ENCODE measurements at places on chromosomes 3 and 15.
A peak's percentile ranks its signal among the peaks of the same experiment; 100 is the strongest.

DNA sequence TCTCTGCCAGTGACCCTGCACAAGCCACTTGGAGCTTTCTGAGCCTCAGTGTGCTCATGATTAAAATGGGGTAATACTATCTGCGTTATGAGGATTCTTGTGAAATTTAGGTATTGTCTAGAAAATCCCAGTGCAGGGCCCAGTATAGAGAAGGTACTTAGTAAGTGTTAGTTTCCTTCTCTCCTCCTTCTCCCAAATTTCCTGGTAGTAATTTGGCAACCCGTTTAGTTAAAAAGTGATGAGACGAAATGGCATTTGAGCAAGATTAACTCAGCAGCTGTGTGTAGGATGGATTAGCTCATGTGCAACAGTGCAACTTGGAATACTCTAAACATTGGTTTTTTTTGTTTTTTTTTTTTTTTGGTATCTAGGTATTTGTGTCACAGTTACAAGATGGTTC, 84.6 kb downstream of the SLCO3A1 start:
- no peak for DNase-seq

DNA sequence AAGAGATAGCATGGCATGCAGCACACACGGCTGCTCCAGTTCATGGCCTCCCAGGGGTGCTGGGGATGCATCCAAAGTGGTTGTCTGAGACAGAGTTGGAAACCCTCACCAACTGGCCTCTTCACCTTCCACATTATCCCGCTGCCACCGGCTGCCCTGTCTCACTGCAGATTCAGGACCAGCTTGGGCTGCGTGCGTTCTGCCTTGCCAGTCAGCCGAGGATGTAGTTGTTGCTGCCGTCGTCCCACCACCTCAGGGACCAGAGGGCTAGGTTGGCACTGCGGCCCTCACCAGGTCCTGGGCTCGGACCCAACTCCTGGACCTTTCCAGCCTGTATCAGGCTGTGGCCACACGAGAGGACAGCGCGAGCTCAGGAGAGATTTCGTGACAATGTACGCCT, 4.8 kb downstream of the CIB1 start:
- no peak for DNase-seq

GRCh38 chr3:188854772-188855149, 317.0 kb upstream of the TPRG1 start:
- DNase-seq, result no peak

DNA sequence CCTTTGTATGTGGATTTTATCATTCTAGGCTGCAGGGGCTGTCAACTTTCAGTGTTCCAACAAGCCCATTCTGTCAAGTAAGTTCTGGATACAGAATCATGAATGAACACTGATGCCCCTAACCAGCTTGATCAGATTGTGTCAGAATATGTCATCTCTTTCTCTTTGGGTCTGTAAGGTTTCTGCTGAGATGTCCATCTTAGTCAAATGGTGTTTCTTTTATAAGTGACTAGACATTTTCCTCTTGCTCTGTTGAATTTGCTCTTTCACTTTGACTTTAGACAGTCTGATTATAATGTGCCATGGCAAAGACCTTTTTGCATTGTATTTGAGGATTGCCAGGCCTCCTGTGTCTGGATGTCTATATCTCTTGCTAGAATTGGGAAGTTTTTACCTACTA, 660.9 kb upstream of the CBLB start:
- no peak for DNase-seq

GRCh38 chr3:118102737-118103136, 931.9 kb downstream of the IGSF11 start:
- no peak for DNase-seq

- peak; percentile 73 for DNase-seq
These were observed 894 bp upstream of the CCNL1 start for GRCh38 chr3:157160658-157161424.

DNA sequence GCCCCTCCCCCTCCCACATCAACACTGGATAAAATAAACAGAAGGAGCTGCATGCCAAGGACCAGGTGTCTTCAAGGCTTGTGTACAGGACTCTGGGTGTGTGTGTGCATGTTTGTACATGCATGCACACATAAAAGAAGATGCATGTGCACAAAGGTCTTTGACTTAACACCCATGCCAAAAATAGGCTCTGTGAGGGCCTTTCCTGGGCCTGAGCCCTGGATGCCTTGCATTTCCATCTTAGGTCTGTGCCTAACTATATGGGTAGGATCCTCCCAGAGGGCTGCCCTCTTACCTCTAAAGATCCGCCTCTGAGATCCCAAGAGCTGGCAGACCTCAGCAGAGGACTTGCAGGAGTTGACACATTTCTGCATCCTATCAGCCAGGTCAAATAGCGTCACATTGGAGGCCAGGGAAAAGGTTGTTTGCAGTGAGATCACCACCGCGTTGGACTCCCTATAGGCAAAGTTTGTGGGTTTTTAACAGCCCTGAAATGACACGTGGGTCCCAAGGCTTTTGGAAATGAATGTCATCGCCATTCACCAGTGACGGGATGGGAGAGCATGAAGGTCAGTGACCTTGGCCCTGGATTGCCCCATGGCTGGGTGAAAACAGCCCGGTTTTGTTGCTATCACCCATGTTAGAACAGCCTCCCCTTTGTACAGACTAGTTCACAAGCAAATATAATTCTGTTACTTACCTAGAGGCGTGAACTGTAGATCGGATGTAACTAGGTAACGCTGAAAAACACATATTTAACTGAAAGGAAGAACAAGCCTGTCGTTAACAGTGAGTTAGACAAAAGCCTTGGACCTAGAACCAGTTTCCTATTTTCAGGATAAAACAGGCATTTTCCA, 54.0 kb downstream of the HEG1 start:
- DNase-seq, result no peak

GRCh38 chr3:10363935-10364334, 43.0 kb upstream of the SEC13 start:
- no peak for DNase-seq

DNA sequence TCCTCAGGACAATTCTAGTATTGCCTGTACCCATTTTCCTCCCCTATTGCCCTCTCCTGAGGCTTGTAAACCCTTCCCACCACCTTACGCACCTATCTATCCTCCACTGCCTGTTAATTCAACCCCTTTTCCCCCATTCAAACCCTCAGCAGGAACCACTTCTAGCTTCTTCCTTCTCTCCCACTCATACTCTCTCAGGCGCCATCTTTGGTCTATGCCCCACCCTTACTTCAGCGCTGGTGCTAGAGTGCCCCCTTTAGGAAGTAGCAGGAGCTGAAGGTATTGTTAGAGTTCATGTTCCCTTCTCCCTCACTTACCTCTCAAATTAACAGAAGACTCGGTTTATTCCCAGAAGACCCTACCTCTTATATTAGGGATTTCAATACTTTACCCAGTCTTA, 121.8 kb upstream of the NLGN1 start:
- no peak for DNase-seq

GRCh38 chr3:9852528-9852927, 8.7 kb upstream of the RPUSD3 start:
- DNase-seq, result no peak

DNA sequence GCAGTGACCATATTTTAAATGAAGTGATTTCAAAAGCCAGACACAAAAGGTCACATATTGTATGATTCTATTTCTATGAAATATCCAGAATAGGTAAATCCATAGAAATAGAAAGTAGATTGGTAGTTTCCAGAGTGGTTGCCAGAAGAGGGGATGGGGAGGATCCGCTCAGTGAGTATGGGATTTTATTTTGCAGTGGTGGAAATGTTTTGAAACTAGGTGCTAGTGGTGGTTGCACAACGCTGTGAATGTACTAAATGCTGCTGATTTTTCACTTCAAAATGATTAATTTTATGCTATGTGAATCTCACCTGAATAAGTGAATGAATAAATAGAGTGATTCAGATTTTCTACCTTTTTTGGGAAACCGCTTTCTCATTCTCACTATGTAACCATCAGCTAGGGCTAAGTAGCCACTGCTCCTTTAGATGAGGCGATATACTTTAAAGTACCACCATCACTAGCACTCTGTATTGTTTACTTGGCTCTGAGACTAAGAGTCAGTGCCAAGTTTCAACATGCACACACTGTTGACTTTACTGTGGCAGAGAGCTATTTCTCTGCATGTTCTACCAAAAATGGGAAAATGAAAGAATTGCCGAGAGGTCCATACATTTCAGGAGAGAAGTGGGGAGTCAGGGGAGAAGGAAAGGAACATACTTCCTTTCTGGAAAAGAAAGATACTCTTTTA, 90.7 kb upstream of the GOLIM4 start:
- no peak for DNase-seq

GRCh38 chr15:92638709-92639365, 16.7 kb downstream of the FAM174B start:
- no peak for DNase-seq

DNA sequence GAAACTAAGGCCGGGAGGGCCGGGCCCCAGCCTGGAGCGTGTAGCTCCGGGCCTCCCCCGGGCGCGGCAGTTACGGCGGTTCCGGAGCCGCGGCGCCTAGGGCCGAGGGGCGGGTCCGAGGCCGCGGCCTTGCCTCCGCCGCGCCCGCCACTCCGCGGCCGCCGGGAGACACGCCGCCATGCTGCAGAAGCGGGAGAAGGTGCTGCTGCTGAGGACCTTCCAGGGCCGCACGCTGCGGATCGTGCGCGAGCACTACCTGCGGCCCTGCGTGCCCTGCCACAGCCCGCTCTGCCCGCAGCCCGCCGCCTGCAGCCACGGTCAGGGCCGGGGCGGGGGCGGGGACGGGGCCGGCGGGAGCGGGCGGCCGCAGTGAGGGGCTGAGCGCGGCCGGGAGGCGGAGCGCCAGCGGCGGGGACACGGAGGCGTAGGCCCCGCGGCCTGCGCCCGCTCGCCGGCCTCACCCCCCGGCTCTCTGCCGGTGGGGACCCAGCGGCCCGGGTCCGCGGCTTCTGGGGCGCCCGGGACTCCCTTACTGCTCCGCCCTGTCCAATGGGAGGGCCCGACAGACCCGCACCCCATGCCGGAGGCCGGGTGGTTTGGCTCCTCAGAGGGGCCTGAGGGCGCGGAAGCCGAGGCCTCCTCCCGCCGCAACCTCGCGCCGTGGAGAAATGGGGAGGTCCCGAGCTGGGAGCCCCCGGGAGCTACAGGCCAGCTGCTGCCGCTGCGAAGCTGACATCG, at the start of gene DIS3L:
TSS of gene DIS3L (plus strand) at position 150 of the 738 bp plus-strand sequence. CDS start at position 179, 29 bp downstream.
- DNase-seq, result peak; percentile 52

DNA sequence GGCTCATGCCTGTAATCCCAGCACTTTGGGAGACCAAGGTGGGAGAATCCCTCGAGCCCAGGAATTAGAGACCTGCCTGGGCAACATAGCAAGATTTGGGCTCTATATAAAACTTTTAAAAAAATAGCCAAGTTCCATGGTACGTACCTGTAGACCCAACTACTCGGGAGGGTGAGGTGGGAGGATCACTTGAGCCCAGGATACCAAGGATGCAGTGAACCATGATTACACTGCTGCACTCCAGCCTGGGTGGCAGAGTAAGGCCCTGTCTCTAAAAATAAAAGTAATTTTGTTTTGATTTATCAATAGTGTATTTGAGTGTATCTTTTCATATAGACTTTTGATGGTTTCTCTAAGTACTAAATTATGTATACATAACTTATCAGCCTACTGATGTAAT, 63.1 kb downstream of the LSM3 start:
- no peak for DNase-seq

- DNase-seq, result no peak
These were observed 2.8 kb upstream of the CCDC9B start for GRCh38 chr15:40343512-40343911.

DNA sequence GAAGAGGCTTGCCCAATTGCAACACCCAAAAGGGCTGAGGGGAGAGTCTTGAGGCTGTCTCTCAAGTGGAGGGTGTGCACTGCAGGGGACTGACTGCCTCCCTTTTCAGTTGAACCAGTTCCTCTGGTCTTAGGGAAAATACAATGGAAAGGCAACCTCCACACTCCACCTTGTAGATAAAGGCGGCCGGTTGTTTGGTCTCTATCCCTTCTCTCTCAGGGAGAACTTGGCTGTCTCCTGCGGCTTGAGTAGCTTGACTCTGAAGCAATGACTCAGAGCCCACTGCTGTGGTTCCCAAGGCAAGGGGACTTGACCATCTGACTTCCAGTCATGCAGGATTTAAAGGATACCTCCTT, 143.2 kb upstream of the UMPS start:
- no peak for DNase-seq

Measured in hippocampal formation (tissue), 2 donors.